ENCODE measurements at places on chromosomes 7 and 10. TPM values are rescaled to one million over a fixed set of nuclear protein-coding genes. Genes with fewer than 3 reads are reported as not detected.

DNA sequence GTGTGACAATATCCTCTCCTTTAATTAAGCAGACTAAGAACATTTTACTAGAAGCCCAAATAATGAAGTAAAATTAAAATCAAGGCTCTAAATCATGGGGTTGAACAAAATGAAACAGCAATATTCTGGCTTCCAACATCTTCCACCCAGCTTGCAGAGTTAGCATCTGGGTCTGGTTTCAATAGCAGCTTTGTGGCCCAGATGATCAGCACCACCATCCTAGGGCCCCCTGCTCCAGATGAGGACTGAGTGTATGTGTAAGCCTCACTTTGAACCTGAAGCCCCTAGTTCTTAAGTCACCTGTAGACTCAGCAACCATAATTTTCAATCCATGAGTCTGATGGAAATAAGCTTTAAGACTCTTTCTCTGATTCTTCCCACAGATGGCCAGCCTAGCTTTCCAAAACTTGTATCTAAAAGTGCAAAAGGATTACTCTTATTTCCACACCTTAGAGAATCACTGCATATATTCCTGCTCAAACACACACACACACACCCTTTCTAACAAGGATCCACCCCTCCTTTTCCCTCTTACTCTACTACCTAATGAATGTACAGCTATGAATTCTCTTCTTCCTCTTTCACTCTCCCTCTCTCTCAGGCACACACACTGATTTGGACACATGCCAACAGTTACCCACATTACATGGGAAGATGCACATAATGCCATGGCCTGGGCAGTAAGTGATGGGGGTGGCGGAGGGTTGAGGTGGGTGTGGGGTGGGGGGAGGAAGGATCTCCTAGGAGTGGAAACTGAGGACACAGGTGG is 3.5 kb downstream of the DENND11 start:
- no peak for DNase-seq

- no peak for DNase-seq
These were observed 54.4 kb downstream of the ESYT2 start for GRCh38 chr7:158774952-158775351.

DNA sequence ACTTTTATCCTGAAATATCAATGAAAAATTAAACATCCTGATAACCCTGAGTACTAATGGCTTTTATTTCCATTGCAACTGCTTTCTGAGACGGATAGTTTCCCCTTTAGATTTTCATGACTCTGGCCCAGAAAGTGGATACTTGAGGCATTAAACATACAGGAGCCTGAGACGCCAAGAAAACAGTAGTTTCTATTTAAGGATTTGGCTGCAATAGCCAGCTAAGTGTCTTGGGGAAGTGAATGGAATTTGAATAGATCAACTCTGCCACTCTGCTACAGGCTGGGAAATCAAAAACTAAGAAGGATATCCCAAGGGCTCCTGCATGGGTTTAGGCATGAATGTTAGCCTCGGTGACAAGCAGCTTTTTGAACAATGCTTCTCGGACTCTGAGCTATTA is 24.7 kb upstream of the GPAM start:
- DNase-seq = no peak

- DNase-seq = peak; percentile 69
These were observed 14.1 kb upstream of the LAMB1 start for GRCh38 chr7:108016841-108017775.

SKIDA1 gene
- total RNA-seq = 0.32 TPM

- DNase-seq = peak; percentile 94
These were observed 186.4 kb downstream of the FAM107B start for GRCh38 chr10:14588084-14588937.

GRCh38 chr7:134919240-134919641 is 67.1 kb upstream of the AGBL3 start:
- peak; percentile 80 for DNase-seq

CCT6A gene
- 187 TPM for total RNA-seq

HOXA7 gene
- 2.2 TPM for total RNA-seq

- no peak for DNase-seq
These were observed 50.5 kb downstream of the STK32C start for GRCh38 chr10:132257271-132257670.

DNA sequence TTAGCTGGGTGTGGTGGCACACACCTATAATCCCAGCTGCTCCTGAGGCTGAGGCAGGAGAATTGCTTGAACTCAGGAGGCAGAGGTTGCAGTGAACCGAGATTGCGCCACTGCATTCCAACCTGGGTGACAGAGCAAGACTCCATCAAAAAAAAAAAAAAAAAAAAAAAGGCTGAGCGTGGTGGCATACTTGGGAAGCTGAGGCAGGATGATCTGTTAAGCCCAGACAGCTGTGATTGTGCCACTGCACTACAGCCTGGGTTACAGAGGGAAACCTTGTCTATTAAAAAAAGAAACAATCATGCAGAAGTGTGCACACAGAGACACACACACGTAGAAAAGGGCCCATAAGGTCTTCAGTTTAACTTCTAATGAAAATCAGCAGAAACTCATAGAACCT is 150.6 kb downstream of the TPST1 start:
- peak; percentile 41 for DNase-seq

- DNase-seq = no peak
These were observed 162.0 kb upstream of the FAM13C start for GRCh38 chr10:59524348-59524747.

DNA sequence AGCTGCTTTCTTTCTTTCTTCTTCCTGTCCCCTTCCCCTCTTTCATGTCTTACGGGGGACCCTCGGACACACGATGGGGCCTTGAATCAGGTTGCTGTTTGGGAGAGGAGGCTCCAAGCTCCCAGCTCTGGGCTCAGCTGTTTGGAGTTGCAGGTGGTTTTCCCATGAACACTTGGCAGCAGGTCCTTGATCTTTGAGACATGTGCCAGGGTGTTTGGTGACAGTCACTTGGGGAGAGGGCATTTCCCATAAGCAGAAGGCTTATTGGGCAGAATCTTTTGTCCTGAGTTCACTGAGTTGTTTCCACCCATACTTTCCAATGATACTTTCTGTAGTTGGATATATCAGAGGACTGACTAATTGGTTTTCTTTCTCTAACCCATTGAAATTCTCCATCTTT is 104.7 kb upstream of the SH2B2 start:
- no peak for DNase-seq

RSPH10B2 gene
- total RNA-seq = 0.43 TPM

AQP1 gene
- total RNA-seq = 11.9 TPM

DNA sequence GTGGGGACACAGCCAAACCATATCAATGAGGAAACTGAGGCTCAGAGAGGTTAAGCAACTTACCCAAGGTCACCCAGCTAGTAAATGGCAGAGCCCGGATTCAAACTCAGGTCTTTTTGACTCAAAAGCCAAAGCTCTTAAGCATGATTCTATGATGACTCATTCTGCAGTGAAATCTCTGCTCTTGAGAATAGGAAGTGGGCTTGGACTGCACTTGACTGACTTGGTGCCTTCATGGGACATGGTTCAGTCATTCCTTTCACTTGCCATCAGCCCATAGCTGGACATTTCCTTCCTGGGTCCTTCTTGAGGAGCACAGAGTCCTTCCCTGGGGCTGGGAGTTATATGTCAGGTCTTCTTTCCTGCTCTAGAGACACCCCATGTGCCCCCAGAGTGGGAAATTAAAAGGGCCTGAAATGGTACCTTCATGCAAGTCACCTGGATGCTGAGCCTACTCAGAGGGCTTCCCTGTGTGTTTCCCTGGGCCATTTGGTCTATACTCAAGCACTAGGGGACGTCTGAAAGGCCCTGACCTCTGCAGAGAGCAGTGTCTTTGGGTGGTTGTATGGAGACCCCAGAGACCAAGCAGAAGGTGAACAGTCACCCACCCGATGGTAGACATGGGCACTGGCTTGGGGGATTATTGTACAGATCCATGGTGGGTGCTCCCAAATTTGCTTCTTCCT is 62.4 kb upstream of the SDK1 start:
- no peak for DNase-seq

- DNase-seq = no peak
These were observed 166.2 kb downstream of the ZNF365 start for GRCh38 chr10:62540389-62540788.

GRCh38 chr10:49649294-49649693 is 30.2 kb upstream of the C10orf53 start:
- DNase-seq = no peak

ECD gene
- 33.2 TPM for total RNA-seq

DNA sequence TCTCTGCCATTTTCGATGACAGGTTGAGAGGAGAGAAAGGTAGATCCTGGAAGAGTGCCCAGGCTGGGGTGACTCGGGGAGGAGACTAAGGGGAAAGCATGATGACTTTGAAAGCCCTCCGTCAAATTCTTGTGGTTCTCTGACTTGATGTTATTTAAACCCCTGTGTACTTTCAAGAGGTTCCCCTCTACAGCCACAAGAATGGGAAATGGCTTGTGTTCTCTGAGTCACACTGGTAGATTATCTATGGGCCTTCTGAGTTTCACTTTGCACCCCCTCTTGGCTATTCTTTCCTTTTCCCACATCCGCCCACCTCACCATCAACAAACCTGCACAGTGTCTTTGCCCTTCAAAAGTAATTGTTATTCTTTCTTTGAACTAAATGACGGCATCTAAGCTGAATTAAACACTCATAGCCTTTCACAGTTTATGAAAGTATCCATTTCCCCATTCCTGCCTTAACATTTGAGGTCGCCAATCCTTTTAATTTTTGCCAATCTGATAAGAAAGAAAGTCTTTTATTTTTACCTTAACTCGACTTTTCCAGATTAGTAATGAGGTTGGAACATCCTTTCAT is 24.1 kb downstream of the PRF1 start:
- peak; percentile 59 for DNase-seq

MRPS33 gene
- 20.7 TPM for total RNA-seq

DNA sequence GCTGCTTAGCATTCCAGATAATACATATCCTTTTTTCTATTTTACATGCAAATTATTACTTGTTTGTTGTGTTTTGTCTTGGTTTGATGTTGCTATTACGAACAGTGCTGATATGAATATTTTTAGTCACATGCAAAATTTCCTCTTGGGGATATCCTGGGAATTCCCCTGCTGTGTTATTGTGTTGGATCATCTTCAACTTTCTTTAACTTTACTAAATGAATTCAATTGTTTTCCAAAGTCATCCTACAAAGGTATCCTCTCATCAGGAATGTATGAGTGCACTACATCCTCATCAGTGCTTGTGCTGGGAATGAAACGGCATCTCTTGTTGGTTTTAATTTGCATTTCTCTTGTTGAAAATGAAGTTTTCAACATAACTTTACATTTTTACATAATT is 87.1 kb downstream of the AASS start:
- DNase-seq = no peak

CLDN4 gene
- 0.86 TPM for total RNA-seq

GSTO2 gene
- 1.9 TPM for total RNA-seq

DNA sequence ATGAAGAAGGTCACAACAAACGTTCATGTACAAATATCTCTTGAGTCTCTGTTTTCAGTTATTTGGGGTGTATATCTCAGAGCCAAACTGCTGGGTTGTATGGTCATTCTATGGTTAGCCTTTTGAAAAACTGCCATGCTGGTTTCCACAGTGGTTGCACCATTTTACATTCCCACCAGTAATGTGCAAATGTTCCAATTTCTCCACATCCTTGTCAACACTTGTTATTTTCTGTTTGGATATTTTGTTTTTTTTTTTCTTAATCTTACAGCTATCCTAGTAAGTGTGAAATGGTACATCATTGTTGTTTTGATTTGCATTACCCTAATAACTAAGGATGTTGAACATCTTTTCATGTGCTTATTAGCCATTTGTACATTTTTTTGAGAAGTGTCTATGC is 13.0 kb upstream of the C1GALT1 start:
- DNase-seq = no peak

DNA sequence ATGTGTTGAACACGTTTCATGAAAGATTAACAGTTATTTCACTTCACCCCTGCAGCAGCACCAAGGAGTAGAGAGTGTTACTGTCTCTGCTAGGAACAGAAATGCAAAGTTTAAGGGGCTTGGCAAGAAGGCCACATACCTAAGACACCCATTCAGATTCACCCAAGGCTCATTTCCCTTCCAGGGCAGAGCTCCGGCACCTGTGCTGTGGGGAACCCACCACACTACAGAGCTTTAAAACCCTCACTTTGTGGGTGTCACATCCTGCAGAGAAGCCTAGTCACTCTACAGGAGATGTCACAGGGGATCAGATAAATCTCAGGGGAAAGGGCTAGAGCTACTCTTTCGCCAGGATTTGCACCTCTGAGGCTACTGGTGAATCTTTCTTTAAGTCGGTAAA is 176.1 kb upstream of the KLF6 start:
- no peak for DNase-seq

DNA sequence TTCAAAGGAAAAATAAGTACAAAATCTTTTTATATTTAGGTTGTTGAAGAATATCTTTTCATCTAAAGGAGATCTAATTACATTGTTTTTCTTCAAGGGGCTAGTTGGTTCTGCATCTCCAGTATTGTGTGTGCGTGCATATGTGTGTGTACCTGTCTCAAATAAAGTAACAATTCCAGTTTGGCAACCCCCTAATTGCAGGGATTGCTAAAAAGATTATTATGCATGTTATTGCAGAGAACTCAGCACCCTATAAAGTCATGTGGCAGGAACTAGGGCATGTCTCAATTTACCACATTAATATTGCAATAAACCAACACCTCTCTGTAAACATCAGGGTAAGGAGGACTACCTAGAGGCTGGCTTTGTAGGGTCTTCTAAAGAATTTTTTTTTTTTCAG is 37.0 kb downstream of the MRPS33 start:
- no peak for DNase-seq

GRCh38 chr10:44827431-44828006 is 83.6 kb upstream of the TMEM72 start:
- DNase-seq = no peak

WDFY4 gene
- not detected for total RNA-seq

DNA sequence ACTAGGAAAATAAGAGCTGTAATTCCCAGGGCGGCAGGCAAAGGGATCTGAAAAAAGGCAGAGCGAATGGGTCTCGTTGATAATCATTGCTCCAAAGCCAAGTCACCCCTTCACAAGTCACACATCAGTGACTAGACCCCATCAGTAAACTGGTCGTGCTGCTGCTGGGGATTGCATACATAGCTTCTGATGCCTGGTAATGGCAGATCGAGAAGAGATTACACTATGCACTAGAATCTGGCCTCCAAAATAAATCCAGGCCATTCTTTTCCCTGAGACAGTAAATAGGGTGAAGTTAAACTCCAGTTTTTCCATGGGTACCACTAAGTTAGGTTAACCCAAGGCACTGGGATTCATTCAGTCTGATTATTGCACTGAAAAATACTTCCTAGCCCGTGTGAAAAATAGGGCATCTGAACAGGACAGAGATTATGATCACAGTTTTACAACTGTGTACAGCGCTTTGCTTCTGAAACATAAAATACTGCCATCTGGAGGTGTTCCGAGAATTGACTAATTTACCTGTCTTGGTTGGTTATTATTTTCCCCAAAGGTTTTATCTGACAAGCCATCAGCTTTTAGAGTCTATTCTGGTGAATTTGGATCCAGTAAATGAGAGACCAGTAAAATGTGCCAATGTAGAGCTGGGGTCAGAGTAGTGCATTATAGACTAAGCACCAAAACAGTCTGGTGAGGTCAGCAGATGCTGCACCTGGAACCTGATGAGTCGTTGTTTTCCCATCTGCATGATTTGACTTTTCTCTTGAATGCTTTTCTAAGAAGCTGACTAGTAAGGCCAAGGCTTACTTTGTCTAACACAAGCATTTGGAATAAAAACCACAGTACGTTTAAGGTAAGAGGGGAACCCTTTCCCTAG is 82.9 kb upstream of the AFAP1L2 start:
- DNase-seq = no peak

Data from fibroblast of villous mesenchyme (primary cell).